DMS53 (cell line): ENCODE measurements at places on chromosomes 12 and 14.

DNA sequence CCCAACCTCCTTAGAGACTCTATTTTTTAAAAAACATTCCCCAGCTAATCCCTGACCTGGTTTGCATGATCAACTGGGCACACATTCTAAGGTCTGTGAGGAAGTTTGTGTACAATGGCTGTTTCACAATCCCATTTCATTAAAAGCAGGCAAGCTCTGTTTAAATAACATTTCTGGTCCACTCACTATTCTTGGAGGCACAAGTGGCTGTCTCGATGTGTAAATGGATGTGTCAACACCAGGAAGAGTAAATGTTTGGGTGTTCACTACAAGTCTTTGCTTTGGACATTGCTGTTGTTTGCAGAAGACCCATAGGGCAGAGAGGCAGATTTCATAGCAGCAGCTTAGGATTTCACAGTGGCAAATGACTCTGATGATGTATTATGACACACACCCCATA, 98.3 kb downstream of the PDZRN4 start:
- DNase-seq, result peak; percentile 98

DNA sequence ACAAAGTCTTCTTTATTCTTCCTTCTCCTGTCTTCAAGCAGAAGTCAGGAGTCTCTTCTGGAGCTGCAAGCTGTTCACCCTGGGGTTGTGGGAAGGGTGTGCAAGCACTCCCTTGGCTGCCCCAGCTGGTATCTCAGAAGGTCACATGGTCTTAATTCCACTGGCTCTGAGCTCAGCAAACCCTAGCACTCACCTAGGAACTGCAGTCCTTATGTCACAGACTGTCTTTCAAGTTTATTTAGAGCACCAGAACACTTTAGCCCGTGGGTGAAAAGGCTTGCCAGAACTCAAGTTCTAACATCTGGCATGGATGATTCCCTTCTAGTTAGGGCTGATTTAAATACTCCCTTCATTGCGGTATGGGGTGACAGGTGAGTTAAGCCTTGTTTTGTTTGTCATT, 379.0 kb downstream of the CCER1 start:
- peak; percentile 71 for DNase-seq

- no peak for DNase-seq
Measured at GRCh38 chr12:47834199-47834903, 14.6 kb upstream of the HDAC7 start.

- DNase-seq, result no peak
Measured at GRCh38 chr12:96447256-96447655, 42.1 kb upstream of the CFAP54 start.

GRCh38 chr12:22518060-22518719, 26.2 kb downstream of the C2CD5 start:
- DNase-seq, result peak; percentile 35

- DNase-seq, result no peak
Measured at GRCh38 chr12:121170611-121171260, 38.1 kb downstream of the P2RX7 start.

- DNase-seq, result no peak
Measured at GRCh38 chr14:32195636-32196035, 6.2 kb upstream of the RNU6-7 start.

DNA sequence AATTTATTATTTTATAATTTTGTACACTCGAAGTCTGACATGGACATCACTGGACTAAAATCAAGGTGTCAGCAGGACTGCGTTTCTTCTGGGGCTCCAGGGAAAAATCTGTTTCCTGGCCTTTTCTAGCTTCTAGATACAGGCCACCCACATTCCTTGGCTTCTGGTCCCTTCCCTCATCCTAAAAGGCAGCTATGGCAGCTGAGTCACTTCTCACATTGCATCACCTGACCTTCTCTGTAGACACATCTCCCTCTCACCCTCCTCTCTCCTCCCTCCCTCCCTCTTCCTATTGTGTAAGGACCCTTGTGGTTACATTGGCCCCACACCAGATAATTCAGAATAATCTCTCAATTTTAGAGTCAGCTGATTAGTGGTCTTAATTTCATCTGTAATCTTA, 92.4 kb downstream of the RPS6KA5 start:
- no peak for DNase-seq

DNA sequence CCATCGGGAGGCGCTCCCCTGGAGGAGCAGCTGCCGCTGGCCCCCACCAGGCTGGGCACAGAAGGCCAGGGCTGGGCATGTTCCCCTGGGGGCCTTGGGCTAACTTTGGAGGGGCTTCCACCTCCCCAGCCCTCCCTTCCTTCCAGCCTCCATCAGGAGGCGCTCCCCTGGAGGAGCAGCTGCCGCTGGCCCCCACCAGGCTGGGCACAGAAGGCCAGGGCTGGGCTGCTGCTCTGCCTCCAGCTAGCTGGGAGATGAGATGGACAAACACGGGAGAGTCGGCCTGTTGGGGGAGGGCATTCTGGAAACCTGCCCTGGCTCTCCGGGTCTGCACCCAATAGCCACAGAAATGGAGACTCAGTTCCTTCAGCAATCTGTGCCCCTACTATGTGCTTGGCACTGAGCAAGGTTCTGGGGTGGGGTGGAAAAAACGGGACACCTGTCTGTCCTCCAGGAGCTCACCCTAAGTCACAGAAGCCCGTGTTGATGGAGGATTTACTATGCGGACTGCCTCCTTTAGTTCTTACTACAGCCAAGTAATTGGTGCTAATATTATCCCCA, 39.0 kb upstream of the CORO1C start:
- peak; percentile 38 for DNase-seq

DNA sequence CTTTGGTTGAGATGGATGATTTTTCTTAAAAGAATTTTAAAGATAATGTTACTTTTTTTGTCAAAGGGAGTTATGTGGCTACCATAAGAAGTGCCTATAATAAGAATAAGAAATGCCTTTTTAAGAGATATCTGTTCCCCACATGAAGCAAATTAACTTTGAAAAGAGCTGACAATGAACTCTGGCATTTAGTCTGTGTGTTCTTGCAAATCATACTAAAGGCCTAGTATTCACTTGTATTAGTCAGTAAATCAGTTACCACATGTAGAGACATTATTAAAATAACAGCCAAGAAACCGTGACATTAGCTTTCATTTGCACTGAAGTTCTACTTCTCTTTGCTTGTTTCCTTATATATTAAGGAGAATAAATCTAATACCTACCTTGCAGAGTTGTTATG, 296.3 kb downstream of the CCDC91 start:
- no peak for DNase-seq

- no peak for DNase-seq
Measured at GRCh38 chr14:71852181-71852580, 80.0 kb upstream of the RGS6 start.

DNA sequence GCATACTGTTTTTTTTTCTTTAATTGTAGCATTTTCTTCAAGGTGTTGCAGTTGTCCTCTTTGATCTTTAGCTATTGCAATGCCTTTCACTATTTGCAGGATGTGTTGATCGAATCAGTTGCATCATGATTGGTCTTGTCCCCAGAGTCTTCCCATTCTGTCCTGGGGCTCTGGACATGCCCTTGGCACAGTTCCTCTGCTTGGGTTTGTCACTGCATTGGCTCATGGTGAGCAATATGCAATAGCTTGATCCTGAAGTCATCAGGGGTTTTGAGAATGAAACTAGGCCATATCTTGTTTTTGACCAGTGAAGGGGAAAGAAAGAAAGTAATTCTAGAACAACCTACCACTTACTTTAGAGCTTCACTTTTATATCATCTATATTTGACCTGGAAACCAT, 281.5 kb downstream of the TMEM117 start:
- DNase-seq, result no peak

GRCh38 chr12:108855284-108856169, 1.9 kb downstream of the SSH1 start:
- no peak for DNase-seq

DNA sequence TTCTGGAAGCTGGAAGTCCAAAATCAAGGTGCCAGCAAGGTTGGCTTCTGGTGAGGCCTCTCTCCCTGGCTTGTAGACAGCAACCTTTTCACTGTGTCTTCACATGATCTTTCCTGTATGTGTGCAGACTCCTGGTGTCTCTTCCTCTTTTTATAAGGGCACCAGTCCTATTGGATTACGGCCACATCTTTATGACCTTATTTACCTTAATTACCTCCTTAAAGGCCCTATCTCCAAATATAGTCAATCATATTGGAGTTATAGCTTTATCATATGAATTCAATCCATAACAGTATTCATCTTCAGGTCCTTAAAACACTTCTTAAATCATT, 21.2 kb upstream of the GARIN2 start:
- no peak for DNase-seq

DNA sequence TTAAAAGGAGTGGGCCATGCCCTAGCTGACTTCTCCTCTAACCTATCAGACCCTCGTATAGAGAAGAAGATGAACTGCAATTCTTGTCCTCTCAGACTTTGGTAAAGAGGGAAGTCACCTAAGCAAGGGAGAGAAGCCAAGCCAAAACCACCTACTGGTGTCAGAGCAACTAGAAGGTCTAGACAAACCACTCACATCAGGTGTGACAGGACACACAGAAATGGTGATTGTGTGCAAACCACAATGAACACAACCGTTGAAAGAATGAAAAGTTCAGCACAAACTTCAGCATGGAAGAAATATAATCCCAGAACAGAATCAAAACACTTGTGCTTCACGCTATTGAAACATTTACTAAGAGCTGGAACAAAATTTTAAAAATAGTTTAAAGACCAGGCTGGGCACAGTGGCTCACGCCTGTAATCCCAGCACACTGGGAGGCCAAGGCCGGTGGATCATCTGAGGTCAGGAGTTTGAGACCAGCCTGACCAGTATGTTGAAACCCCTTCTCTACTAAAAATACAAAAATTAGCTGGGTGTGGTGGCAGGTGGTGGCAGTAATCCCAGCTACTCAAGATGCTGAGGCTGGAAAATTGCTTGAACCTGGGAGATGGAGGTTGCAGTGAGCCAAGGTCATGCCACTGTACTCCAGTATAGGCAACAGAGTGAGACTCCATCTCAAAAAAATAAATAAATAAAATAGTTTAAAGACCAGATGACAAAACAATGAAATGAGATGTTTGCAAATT, 56.2 kb upstream of the NTF3 start:
- DNase-seq, result peak; percentile 67

GRCh38 chr14:104442107-104442551, 137.4 kb upstream of the C14orf180 start:
- no peak for DNase-seq

- DNase-seq, result no peak
Measured at GRCh38 chr12:131221061-131221956, 267.6 kb downstream of the ADGRD1 start.

DNA sequence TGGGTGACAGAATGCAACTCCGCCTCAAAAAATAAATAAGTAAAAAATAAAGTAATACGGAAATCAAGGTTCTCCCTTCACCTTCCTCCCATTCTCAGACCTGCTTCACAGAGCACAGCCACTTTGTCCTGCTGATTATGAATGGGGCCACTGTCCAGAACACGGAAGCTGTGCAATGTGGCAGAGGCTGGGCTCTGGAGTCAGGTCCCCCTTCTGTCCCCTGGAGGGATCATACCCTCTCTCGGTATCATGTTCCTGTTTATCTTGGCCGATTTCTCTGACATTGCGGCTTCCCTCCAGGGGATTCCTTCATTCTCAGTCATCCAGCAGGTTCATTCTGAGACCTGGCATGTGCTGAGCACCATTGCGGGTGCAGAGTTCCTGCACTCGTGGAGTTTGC, 11.3 kb downstream of the PPP2R5C start:
- no peak for DNase-seq

GRCh38 chr12:118345355-118345754, 27.4 kb downstream of the TAOK3 start:
- no peak for DNase-seq

DNA sequence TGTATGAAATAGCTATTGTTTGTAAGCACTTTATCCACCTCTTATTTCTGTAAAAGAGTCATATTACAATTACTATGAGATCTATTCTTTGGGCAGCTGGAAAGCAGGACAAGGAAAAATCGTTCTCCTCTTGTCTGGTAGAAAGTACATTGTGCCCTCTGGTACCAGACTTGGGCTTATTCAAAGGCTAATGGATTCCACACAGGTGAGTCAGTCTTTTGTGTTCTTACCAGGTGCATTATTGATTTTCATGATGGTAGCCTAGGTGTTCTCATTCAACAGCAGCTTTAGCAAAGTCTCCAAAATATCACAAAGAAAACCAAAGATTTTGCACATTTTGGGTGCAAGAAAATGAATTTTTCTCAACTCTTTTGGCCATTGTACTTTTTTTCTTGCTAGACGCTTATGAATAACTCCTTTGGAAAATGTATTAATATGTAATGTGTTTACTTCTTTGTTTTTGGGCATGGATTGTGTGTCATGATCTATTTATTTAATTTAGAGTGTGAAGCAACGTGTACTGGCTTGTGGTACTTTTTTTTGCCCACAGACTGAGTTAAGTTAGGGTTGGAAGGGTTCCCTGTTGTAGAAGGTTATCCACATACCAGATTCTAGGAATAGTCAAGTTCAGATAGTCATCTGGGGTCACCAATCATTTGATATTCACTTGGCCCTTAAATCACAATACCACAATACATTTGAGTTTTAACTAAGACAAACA, 26.2 kb downstream of the MNAT1 start:
- peak; percentile 72 for DNase-seq

GRCh38 chr12:123483602-123484248, 25.8 kb downstream of the SNRNP35 start:
- DNase-seq, result no peak

GRCh38 chr14:105045710-105046326, 19.4 kb downstream of the GPR132 start:
- DNase-seq, result peak; percentile 88

GRCh38 chr12:103012884-103013283, 55.4 kb downstream of the ASCL1 start:
- DNase-seq, result no peak

GRCh38 chr12:57549203-57549908, 488 bp upstream of the KIF5A start:
- DNase-seq, result no peak

DNA sequence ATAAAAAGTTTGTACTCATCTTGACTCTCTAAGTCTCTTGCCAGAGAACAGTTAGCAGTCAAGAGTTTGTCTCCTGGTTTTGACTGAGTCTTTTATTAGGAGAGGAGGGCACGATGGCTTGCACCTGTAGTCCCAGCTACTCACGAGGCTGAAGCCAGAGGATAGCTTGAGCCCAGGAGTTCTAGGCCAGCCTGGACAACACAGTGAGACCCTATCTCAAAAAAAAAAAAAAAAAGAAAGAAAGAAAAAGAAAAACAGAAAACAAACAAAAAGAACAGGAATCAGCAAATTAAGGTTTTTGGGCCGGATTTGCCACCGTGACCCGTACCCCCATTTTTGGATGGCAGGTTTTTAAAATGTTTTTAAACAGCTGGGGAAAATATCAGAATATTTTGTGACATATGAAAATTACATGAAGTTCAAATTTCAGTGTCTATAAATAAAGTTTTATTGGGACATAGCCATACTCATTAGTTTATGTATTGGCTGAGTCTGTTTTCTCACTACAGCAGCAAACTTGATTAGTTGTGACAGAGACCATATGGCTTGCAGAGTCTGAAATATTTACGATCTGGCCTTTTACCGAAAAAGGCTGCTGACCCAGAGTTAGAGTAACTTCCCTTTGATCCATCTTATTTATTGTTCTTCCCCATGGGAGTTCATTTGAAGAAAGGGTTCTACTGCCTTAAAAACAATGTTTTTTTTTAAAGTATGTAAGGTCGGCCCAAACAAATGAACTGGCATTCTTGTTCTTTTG, 31.2 kb downstream of the VEZT start:
- DNase-seq, result no peak
